Left lobe of liver (tissue), 2 donors: ENCODE measurements at places on chromosomes 3 and 15.

GRCh38 chr3:12591997-12592715 is 35.3 kb downstream of the MKRN2 start:
- no peak for DNase-seq

- no peak for DNase-seq
Measured at GRCh38 chr3:35946854-35947515, 307.7 kb downstream of the ARPP21 start.

DNA sequence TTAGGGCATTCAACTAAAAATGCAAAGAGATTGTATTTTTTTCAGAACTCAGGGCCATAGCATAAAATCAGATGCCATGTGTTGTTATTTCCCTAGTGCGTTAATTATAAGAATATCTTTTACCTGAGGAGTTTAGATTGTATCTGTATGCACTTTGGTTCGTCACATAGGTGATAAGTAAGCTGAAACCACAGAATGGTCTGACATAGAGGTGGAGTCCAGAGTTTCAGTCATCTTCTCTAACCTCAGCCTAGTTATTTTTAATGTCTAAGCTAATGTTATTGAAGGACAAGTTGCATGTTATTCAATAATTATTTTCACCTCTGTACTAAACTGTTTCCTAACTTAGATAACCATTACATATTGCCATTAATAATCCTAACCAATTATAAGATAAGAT is 27.1 kb upstream of the CNTN4 start:
- no peak for DNase-seq

GRCh38 chr15:38398134-38398533 is 55.8 kb upstream of the FAM98B start:
- DNase-seq, result no peak

DNA sequence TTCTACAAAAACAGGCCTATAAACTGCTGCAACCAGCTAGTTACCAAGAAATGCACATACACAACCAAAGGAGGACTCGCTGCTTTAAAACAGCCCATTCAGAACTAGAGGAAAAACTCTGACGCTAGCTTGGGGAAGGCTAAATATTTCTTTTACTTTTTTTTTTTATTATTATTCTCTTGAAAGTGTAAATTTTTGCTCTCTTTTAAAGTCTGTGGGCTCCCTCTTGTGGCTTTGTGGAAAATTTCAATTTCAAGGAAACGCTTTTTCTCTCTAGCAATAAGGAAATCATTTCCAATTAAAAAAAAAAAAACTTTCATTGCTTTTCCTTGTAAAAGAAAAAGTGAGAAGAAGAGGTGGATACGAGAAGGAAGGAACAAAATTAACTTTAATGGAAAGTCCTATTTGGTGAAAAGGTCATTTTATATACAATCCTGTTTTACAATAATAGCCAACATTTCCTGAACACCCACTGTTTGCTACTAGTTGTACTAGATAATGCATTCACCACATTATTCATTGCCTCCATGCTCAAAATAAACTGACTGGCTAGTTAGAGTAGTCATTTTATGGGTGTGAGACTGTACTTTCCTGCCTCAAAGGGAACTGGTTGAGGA is 51.2 kb upstream of the SAMMSON start:
- no peak for DNase-seq
